ENCODE measurements at places on chromosomes 4 and X.

DNA sequence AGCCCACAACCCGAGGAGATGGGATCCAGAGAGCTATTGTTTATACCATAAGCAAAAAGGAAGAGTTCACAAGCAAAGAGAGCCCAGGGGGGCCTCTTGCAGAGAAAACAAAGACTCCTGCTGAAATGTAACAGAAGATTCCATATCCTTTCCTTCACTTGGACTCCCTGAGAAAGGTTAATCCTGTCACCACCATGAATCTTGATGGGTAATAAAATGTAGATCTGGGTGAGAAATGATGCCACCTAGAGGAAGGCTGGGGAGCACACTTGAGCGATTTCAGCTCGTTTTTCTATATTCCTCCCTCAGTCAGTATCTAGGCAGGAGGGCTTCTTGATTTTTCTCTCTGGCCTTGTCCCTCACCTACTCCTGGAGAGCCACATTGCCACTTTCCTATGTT is 10.2 kb upstream of the KCNE5 start:
- DNase-seq = no peak

- peak; percentile 6 for DNase-seq
These were observed 6.7 kb upstream of the HSD17B10 start for GRCh38 chrX:53440621-53441517.

DNA sequence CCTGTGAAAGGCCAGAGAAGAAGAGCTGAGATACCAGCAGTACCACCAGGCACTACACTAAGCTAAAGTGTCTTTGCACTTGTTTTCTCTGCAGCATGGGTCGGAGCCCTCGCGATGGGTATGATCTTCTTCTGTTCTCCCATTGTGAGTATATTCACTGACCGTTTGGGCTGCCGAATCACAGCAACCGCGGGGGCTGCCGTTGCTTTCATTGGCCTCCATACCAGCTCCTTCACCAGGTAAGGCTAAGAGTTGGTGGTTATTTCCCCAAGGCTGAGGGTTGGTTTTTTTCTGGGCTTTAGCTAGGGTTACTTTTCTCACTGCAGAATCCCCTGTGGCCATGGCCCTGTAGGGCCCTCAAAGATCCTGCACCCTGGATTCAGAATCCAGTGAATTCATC is 93.5 kb downstream of the RLIM start:
- no peak for DNase-seq

DNA sequence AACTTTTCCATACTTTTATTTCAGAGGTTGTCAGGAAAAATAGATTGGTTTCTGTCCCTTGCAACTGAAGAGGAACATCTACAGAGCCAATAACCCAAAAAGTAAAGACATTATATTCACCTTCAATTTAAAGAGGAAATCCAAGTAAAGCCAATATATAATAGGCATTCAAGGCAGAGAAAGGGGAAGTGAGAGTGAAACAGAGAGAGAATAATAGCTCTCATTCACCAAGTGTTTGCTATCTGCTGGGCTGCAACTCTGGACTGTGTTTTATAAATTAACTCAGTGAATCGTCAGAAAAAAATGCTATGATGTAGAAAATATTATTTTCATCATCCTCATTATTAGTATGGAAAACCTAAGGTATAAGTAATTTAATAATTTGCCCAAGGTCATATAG is 448.5 kb downstream of the TRAM1L1 start:
- no peak for DNase-seq

DNA sequence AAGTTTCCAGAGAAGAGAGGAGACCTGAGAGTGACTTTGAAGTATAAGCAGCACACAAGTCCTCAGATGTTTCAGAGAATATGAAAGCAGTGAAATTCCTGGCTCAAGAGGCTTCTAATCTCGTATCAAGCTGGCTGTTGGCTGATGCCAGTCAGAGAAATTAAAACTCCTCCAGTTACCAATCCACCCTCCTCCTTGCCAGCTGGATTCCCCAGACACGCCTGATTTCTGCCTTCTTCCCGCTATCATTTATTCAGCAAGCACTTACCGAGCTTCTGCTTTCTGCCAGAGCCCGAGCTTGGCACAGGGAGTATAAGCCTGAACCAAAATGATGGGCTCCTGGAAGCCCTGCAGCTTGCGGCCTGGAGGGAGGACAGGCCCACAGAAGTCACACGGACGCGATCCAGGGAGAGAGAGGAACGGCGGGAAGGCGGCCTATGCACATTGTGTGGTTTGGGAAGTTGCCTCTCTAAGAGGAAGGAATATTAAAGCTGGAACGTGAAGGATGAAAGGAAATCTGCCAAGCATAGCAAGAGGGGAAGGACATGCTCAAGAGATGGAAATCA is 102.4 kb upstream of the TBL1X start:
- DNase-seq = no peak

DNA sequence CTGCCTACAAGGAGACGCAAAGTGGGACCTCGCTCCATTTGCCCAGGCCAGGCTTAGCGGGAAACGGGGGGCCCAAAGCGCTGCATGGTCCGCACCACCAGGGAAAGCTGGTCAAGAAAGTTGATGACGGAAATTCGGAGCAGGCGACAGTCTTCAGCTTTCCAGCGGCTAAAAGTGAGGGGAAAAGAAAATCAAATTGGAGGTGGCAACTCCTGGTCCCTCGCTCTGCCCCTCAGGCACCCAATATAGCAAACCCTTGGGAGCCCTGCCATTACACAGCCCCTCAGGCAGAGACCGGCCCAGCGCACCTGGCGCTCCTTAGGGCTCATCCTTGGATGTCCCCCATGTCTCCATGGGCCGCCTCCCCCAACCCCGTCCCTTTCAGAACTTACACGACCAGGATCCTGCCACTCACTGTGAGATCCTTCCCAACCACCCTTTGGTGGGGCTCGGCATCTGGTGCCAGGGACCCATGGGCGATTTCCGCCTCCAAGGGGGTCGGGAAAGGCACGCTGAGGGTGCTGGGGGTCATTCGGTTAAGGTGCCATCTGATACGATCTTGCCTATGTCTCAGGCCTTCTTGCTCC is 1.1 kb downstream of the LAGE3 start:
- no peak for DNase-seq

DNA sequence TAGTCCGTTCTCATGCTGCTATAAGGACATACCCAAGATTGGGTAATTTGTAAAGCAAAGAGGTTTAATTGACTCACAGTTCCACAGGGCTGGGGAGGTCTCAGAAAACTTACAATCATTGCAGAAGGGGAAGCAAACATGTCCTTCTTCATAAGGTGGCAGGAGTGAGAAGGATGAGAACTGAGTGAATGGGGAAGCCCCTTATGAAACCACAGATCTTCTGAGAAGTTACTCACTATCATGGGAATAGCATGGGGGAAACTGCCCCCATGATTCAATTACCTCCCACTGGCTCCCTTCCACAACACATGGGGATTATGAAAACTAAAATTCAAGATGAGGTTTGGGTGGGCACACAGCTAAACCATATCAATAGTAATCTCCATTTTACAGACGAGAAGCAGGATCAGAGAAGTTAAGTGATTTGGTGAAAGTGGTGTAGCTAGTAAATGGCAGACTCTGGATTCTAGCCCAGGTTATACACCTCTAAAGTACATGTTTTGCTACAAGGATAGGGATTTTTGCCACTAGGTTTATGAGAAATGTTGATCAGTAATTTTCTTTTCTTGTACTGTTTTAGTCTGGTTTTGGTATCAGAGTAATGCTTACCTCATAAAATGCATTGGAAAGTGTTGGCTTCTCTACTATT is 47.3 kb upstream of the C1GALT1C1 start:
- no peak for DNase-seq

GRCh38 chr4:25814301-25815136 is 48.3 kb downstream of the SEL1L3 start:
- no peak for DNase-seq

DNA sequence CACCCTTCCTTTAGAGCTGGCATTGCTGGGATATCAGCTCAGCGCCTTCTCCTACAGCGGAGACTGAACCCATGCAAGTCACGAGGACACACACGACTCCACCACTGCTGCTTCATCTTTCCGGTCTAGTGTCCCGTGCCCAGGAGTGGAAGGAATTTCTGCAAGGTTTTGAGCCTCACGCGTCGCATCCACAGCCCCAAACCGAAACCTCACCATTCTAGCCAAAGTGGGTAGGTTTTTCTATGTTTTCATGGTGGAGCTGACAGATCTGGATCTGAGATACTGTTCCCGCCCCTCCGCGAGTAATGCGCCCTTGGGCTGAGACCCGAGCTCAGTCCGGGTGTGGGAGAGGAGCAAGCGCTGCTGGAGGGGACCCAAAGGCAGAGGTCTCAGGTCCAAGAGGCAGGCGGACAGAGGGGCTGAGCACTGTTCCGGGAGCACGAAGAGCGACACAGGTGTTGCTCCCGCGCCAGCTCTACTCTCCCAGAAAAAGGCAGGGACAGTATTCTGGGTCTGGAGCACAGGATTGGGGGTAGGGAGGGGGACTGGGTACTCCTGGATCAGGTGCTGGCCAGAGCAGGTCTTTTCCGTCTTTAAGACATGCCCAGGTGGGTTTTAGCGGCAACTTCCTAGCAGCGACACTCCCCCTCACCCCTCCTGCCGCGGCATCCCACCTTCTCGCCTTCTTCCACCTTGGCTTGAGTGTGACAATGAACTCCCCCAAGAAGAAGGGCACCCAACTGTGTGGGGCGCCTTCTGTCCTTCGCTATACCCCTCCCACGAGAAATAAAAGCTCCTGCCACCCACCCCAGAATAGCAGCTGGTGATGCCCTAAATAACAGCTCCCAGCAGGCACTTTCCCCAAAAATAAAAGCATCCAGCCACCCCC is 1.8 kb downstream of the EPHA5 start:
- no peak for DNase-seq

GRCh38 chr4:7021930-7022664 is 21.1 kb upstream of the TADA2B start:
- DNase-seq = no peak

GRCh38 chrX:144612076-144612475 is 635.2 kb upstream of the SPANXN1 start:
- DNase-seq = no peak

DNA sequence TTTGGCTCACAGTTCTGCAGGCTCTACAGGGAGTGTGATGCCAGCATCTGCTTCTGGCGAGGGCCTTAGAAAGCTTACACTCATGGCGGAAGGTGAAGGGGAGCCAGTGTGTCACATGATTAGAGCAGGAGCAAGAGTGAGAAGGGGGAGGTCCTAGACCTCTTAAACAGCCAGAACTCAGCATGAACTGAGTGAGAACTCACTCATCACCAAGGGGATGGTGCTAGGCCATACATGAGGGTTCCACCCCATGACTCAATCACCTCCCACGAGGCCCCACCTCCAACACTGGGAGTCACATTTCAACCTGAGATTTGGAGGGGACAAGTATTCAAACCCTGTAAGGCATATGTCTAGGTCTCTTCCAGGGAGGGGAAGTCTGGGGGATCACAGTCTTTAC is 33.4 kb downstream of the SPRY1 start:
- DNase-seq = peak; percentile 3

DNA sequence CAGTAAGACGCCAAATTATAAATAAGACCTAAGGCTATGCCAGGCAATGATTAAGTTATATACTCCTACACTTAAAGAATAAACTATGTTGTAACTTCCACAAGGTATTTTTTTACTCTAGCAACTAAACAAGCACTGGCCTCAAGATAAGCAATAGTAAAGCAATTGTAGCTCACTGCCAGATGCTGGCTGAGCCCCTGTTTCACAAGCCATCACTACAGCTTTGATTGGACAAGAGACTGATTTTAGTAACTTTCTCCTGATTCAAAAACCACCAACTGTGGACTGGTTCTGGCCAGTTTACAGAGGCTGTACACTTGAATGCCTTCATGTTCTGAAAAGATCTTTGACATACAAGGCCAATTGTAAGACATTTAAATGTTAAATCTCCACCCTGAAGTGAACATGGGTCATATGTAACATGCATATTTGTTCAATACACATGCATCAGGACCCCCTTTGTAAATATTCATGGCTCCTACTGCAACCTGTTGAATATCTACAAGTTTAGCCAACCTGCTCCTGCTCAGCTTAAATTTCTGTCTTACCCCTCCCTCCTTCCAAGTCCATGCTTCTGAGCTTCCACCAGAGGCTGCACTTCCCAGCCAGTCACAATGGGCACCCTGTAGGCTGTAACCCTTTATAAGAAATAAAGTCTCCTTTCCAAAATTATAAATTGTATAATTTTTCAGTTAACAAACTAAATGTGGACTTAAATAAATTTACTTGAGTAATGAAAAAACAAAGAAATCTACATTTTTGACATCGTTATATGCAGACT is 423.6 kb downstream of the ANKRD50 start:
- DNase-seq = no peak

DNA sequence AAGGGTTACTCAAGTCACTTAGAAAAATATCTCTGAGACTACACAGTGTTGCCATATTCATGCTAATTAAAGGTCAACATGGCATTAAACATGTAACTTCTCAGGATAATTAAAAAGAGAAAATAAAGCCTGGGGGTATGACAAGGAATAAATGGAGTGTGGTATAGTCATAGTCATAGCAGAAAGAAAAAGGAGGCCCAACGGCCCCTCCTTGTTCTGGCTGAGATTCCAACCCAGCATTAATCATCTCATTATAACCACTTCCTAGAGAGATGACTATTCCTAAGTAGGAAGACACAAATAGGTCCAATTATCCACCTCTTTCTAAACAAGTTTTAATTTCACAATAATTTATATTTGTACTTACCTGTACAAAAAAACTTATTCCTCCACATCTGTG is 778.4 kb upstream of the AADAT start:
- no peak for DNase-seq

- DNase-seq = no peak
These were observed 151.7 kb upstream of the RPS6KA6 start for GRCh38 chrX:84339507-84340364.

- DNase-seq = no peak
These were observed 682.3 kb upstream of the GRID2 start for GRCh38 chr4:91621446-91621845.

- DNase-seq = no peak
These were observed 148.9 kb upstream of the JADE1 start for GRCh38 chr4:128660361-128661215.

- no peak for DNase-seq
These were observed 4.6 kb downstream of the BDH2 start for GRCh38 chr4:103095080-103095479.

DNA sequence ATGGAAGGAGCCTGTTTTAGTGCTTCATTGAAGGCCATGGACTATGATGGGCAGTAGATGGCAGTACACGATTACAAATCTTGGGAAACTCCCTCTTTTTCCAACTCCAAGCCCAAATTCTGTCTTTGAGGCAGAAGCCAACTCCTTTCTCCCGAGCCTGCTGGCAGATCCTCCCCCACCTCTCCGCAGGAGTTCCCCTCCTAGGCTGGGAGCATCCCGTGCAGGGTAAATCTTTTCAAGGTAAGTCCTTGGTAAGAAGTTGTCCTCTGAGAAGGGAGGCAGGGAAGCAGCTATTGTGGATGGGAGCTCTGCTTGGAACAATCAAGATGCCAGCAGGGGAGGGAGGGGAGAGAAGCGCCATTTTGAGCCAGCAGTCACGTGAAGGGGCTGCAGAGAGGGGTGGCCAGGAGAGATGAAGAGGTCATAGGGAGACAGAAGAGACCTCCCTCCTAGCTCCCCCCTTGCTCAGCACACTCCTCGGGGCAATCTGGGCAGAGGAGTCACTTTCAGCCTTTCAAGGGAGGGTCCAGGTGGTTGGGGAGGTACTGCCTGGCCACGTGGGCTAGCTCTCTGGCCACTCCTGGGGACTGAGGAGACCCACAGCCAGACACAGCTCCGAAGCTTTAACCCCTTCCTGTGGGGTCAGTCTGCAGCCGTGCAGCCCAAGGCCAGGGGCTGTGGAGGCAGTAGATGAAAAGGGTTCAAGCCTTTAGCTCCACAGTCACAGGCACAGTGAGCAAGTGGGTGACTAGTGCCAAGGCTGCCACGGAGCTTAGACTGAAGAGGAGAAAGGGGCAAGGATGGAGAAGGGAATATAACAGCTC is 9.6 kb downstream of the CC2D2A start:
- no peak for DNase-seq

GRCh38 chrX:40326186-40326965 is 228.6 kb upstream of the BCOR start:
- DNase-seq = no peak

Measured in stimulated activated naive CD4-positive, alpha-beta T cell treated with Interleukin-2 at 50 U/mL for 16 hours (primary cell).